ENCODE measurements at places on chromosomes 2 and 18. TPM values are rescaled to one million over a fixed set of nuclear protein-coding genes. Genes with fewer than 3 reads are reported as not detected.

MRPL53 gene
- 74.3 TPM for total RNA-seq

SKOR2 gene
- total RNA-seq: not detected

REG3G gene
- total RNA-seq: 1.0 TPM

MLPH gene
- not detected for total RNA-seq

KCNG3 gene
- not detected for total RNA-seq

PLCL1 gene
- total RNA-seq: 6.5 TPM

TMEM37 gene
- 25.0 TPM for total RNA-seq

GRCh38 chr2:236221798-236222197, 42.4 kb downstream of the ASB18 start:
- DNase-seq: no peak

DNA sequence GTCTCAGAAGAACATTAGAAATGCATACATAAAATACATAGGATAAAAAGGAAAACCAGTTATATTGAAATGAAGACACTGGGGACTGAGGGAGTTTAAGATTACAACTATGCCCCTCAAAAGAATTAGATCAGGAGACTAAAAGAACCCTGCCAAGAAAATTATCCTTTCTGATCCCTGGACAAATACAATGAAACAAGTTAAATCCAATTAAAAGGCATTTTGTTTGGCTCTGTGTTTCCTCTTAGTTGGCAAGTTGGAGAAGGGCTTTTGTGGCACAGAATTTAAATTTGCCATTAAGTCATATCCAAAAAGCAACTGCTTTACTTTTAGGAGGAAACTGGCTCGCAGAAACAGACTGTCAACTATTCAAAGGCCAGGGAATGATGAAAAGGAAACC, 99.1 kb upstream of the CD302 start:
- DNase-seq: no peak

DNA sequence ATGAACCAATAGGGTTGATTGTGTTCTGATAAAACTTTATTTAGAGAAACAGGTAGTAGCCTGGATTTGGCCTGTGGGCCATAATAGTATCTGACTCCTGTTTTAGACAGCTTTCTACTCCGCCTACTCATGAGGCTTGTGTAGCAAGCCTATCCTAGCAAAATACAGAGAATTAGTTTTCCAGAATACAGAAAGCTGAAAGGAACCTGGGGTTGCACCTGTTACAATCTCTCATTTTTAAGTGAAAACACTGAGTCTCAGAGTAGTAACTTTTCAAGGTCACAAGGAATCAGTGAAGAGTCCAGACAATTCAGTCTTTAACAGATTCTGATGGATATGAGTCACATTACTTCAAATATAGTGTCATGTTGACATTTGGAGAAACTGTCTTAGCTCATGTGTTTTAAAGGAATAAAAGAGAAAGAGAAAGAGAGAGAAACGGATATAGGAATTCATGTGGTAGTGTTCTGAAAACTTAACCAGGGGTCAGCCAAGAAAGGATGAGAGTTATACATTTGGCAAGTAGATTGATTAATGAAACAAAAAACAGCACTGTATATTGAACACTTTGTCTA, 17.0 kb downstream of the ARHGAP28 start:
- DNase-seq: no peak

DNA sequence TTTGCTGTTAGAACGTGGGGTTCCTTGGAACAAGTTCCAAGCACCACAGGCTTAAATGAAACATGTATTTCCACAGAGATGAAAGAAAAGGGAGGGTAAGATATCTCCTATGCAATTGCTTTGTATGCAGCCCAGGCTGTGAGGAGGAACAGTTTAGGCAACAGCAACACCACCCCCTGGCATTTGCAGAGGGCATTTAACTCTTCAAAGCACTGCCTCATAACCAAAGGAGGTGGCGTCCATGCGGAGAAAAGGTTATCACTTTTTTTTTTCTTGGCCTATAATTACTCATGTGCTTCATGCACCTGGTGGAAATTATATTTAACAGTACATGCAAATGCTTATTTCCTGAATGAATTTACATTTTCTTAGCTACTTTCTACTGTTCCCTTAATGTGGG, 286.0 kb downstream of the LPIN1 start:
- DNase-seq: no peak

DNA sequence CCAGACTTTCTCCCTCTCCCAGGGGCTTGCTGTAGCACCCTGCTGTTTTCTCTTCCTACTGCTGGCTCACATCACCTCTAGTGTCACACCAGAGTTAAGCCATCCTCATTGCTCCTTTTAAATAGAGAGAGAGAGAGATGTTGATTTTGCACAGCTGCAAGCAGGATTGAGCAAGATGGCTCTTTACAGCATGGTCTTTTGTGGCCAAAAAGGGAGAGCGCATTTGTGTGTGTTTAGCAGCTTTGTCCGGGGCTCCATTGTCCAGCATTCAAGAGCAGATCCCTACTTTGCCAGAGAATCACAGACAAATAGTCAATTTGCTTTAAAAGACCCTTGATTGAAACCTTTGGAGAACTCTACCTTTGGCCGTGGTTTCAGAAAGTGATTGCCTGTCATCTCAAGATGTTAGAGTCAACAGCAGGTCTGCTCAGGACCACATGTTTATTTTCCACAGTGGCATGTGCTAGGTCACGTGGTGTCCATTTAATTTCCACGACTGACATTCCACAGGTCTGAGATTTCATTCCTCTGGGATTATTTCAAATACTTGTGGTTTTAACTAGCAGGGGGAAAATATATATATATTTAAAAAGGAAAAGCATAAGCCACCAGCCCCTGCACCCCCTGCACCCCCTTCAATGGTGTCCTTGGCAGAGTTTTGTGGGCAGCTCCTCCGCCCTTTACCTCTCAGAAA, 359.9 kb upstream of the SLC14A2 start:
- no peak for DNase-seq

GRCh38 chr2:45140675-45141074, 131.4 kb upstream of the SIX2 start:
- no peak for DNase-seq
